SW480 (cell line): ENCODE measurements at places on chromosomes 12 and 14.

DNA sequence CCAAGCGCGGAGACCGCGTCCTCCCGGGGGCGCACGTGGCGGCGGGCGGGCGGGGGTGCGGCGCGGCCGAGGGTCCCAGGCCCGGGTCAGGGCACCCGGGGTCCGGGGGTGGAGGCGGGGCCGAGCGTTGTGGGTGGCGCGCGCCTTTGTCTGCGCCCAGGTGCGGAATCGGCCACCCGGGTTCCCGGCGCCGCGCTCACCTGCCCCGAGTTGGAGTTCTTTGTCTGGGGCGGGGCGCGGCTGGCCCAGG, 50.1 kb downstream of the LRCOL1 start:
- peak; percentile 26 for DNase-seq

- no peak for DNase-seq
Observed at GRCh38 chr12:57343703-57344378, 87.0 kb downstream of the R3HDM2 start.

- no peak for DNase-seq
Observed at GRCh38 chr12:8847435-8847834, 25.0 kb downstream of the A2ML1 start.

GRCh38 chr14:65237941-65238340, 135.6 kb upstream of the MAX start:
- DNase-seq, result peak; percentile 88

GRCh38 chr12:23236066-23236780, 611.3 kb downstream of the ETNK1 start:
- no peak for DNase-seq

DNA sequence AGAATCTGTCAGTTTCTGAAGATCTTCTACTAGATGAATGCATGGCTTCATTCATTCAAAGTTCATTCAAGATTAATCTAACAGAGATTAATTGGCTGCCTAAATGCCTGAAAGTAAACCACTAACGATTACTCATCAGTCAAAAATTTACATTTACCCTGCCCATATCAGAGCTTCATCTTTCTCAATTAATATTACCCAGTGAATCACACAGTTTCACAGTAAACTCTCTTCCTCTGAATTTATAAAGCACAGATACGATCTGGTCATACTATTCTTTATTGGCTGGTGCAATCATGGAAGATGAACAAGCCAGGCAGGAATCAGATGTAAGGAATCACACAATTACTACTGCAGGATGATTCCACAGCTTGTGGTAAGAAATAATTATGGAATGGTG, 377.7 kb downstream of the SLC16A7 start:
- DNase-seq, result peak; percentile 31

GRCh38 chr12:109727746-109728726, 14.4 kb downstream of the FAM222A start:
- DNase-seq, result no peak

DNA sequence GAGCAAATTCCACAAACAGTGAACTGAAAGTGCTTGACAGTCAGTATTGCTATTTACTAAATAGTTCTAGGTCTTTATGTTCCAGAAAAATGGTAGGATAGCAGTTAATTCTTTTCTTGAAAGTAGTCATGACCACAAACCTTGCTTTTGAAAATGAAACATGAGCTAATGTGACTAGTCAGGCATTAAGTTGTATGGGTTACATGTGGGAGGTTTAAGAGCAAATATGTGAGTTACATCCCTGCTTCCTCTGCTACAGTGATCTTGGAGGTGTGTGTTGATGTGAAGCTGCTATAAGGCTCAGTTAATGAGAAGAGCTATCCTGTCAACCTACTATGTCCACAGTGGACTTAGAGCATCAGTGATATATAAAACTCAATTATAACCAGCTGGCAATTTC, 741.6 kb downstream of the FSCB start:
- DNase-seq, result no peak

- DNase-seq, result peak; percentile 84
Observed at GRCh38 chr14:94136575-94137331, 7.3 kb upstream of the IFI27L2 start.

DNA sequence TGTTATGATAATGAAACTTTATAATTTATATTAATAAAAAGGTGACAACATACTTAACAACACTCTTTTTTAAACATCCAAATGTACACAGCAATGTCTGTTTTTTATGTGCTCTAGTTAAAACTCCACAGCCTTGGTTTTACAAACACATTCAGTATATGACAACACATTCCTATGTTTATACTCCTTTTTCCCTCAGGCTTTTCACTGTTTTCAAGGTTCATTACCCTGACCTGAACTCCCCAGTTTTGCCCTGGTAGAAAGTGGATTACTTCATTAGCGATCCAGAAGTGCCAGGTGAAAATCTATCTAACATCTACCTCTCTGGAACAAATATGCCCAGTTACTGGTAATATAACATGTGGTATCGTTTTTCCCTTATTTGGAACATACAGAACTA, 340.2 kb upstream of the DDHD1 start:
- no peak for DNase-seq

DNA sequence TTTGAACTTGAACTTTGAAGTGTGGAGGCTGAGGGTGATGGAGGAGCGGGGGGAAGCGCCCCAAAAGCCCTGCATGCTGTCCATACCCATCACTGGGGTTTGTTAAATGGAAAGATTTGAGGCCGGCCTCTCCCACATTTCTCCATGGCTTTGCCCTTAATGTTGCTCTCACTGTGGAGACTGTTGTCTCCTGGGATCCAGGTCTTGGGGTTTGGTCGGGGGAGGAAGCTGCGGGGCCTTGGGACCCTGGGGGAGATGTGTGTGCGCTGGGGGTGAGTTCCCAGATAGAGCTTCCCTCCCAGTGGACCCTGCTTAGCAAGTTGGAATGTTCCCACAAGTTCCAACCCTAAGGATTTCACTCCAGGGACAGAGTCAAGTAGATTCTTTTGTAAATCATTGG, 28.0 kb upstream of the LRTM2 start:
- DNase-seq, result no peak

DNA sequence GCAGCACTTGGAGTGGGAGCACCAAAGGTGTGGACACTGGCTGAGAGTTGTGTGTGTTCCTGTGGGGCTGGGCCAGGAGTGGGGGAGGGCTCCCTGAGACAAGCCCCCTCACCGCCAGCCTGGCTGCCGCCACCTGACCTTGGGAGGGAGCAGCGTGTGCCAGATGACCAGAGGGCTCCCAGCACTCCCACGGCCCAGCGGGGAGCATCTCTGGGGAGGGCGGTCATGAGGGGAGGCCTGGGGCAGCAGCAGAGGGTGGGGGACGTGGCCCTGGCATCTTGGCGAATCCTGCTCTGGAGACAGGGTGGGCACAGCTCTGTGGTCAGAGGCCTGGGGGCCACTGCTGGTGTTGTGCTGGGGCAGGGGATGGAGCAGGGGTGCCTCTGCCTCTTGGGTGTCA, 10.7 kb downstream of the CEP170B start:
- no peak for DNase-seq

DNA sequence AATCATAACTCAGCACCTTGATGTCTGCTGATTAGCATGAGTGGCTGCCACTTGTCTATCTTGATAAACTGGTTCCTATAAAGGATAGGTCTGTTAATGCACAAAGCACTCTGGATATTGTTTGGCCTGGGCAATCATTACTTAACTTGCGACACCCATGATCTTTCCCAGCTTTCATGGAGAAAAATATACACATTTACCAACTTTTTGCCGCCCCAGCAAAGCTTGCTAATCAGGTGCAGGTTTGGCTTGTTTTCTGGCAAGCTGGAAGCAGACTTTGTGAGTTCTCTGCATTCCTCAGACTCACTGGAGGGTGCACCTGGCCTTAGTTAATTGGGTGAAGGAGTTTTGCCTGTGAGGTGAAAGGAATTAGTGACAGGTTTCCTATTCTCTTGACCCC, 1126.4 kb upstream of the FLRT2 start:
- DNase-seq, result no peak

GRCh38 chr14:67141146-67141900, 47.9 kb upstream of the GARIN2 start:
- no peak for DNase-seq

DNA sequence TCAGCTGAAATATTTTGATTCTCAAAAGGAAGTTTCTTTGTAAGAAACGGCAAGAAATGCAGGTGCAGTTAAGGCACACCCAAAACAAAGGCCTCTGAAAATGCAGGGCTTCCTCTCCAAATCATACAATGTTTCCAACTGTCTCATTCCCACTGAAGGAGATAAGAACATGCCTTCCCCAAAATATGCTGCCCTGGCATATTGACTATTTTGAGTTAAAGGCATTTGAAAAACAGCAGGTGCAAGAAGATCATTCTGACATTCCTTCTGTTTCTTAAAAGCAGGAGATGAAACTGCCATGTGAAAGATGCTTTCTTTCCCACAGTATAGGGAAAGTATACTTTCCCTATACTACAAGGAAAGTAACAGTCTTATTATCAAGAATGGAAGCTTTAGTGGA, 33.4 kb upstream of the VASH1 start:
- DNase-seq, result no peak

DNA sequence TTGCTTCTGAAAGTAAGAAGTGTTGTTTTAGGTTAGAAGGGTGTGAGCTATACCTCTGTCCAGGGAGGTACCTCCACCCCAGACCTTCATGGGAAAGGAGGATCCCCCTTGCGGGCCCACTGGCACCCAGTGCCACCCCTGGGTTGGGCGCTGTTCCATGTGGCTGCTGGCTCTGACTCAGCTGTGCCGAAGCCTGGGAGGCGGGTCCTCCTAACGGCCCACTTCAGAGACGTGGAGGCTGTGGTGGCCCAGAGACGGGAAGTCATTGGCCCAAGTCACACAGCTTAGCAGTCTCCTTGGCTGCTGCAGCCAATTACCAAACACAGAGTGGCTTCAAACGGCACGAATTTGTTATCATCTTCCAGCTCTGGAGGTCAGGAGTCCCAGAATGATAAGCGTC, 10.2 kb downstream of the RFLNA start:
- no peak for DNase-seq

- DNase-seq, result no peak
Observed at GRCh38 chr12:123045678-123046077, 65.2 kb downstream of the ARL6IP4 start.

GRCh38 chr14:65661865-65662264, 249.3 kb downstream of the FUT8 start:
- no peak for DNase-seq
